ENCODE measurements at places on chromosomes 11 and 22. TPM values are rescaled to one million over a fixed set of nuclear protein-coding genes. Genes with fewer than 3 reads are reported as not detected.

DNA sequence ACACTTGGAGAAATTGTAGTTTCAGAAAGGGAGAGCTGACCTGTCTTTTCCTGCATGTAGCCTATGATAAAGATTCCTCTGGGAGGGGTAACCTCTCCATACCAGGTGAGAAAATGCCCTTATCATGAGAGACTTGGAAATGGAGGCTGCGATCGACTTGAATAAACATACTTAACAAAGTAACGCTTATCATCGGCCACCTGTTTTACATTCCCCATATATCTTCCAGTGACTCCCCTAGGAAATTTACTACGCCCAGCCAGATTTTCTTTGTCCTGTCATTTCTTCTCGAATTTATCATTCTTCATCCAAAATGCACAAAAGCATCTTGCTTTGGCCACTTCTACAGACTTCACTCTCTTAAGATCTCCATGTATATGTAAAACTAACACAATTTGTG is 143.5 kb downstream of the CCDC81 start:
- DNase-seq, result no peak
- no peak overlapping the region for H3K27ac ChIP-seq
- no peaks in the 10 kb centered on the region for H3K4me1 ChIP-seq
- H3K27me3 ChIP-seq, result peaks cover 2% of the 10 kb centered on the region

- no peak for DNase-seq
- H3K27me3 ChIP-seq, result no peaks in the 10 kb centered on the region
- no peak overlapping the region for H3K27ac ChIP-seq
- H3K4me1 ChIP-seq, result no peaks in the 10 kb centered on the region
- no peak overlapping the region for H3K4me3 ChIP-seq
Measured at GRCh38 chr11:27646051-27646818, 54.0 kb downstream of the BDNF start.

DNA sequence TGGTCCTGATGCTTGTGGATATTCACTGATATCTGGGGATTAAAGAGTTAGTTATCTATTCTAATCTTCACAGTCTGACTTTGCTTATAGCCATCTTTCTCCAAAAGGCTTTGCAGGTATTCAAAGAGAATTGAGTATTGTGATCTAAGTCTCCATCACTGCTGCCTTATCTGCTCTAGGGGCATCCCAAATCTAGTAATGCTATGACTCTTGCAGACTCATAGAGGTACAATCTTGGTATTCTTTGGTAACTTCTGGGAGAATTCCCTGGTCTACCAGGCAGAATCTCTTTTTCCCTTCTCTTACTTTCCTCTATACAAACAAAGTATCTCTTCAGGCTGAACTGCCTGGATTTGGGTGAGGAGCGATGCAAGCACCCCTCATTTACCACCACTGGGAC is 746.3 kb downstream of the JRKL start:
- no peaks in the 10 kb centered on the region for H3K36me3 ChIP-seq
- no peaks in the 10 kb centered on the region for H3K27me3 ChIP-seq
- H3K27ac ChIP-seq, result no peak overlapping the region
- no peak for DNase-seq
- H3K4me3 ChIP-seq, result no peak overlapping the region

DNA sequence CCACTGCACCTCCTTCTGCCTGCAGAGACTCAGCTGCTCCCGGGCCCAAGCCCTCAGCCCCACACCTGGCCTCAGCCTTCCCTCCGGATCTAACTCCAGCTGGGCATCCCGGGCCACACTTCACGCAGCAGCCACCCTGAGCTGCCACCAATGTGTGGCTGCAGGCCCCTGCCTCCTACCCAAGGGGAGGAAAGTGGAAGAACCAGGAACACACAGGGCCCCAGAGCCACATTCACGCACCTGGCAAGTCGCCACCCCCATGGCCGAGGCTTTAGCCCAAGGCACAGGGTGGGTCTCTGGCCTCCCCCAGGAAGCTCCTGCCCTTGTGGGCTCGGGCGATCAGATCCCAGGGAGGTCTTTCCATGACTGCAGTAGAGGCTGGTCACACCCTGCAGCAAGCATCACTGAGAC is 345.6 kb downstream of the CTTN start:
- no peak overlapping the region for H3K4me3 ChIP-seq
- H3K27me3 ChIP-seq, result peaks cover 5% of the 10 kb centered on the region
- H3K27ac ChIP-seq, result no peak overlapping the region
- peaks cover under 1% of the 10 kb centered on the region for H3K36me3 ChIP-seq

DNA sequence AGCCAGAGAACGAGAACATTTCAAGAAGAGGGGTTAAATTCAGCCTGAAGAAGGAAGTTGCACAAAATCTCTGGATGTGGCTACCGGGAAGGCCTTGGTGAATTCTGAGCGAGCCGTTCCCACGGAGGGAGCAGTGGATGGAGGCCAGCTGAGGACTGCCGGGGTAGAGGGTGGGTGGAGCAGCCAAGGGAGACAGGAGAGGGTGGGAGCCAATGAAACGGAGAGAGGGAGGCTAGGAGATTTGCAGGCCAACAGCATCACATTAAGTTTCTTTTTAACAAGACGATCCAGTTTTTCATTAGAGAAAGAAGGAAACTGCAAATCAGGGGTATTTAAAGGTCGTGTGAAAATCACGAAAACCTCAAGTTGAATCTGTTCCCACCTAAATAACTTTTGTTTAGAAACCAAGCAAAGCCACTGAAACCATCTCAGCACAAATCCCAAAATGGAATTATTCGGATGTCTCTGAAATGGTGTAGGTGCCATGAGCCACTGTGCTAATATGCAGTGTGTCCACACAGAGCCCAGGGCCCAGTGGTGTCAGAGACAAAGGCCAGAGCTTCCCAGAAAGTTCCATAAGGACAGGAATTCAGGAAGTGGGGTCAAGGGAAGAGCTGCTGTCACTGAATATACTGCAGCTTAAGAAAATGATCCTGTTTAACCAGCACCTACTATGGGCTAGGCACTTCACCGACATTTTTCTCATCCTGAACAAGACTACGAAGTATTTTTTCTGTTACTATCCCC is 59.7 kb upstream of the SLC35C1 start:
- no peak overlapping the region for H3K27ac ChIP-seq
- no peaks in the 10 kb centered on the region for H3K4me1 ChIP-seq
- H3K27me3 ChIP-seq, result peaks cover 9% of the 10 kb centered on the region
- no peak for DNase-seq

DNA sequence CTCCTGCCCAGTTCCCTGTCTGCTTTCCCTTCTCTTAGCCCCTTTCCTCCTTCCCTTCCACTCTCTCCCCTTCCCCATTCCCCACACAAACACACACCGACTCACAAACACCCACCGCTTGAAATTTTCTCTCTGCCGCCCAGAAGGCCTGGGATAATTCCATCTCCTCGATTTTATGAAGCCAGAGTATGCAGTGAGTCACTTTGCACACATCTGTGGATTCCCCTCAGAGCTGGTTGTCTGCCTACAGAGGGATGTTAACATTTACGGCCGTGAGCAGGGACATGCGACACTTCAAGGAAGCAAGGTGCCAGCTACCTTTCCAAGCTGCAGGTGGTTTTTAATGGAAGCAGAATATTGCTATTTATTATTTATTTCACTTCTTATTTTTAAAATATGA is 332.0 kb downstream of the TENM4 start:
- no peak for DNase-seq
- no peaks in the 10 kb centered on the region for H3K36me3 ChIP-seq
- peaks cover 5% of the 10 kb centered on the region for H3K27me3 ChIP-seq
- no peak overlapping the region for H3K27ac ChIP-seq
- no peak overlapping the region for H3K4me3 ChIP-seq

GRCh38 chr11:8017894-8018483 is 30.9 kb downstream of the EIF3F start:
- peak overlapping the region; percentile 86 for H3K4me3 ChIP-seq
- H3K4me1 ChIP-seq, result peaks cover 11% of the 10 kb centered on the region
- peak overlapping the region; percentile 84 for H3K27ac ChIP-seq
- peaks cover 28% of the 10 kb centered on the region for H3K27me3 ChIP-seq

- H3K27me3 ChIP-seq, result no peaks in the 10 kb centered on the region
- H3K4me1 ChIP-seq, result no peaks in the 10 kb centered on the region
- H3K36me3 ChIP-seq, result no peaks in the 10 kb centered on the region
- H3K27ac ChIP-seq, result no peak overlapping the region
- DNase-seq, result no peak
Measured at GRCh38 chr11:83970061-83970671, 684.0 kb upstream of the CCDC90B start.

DNA sequence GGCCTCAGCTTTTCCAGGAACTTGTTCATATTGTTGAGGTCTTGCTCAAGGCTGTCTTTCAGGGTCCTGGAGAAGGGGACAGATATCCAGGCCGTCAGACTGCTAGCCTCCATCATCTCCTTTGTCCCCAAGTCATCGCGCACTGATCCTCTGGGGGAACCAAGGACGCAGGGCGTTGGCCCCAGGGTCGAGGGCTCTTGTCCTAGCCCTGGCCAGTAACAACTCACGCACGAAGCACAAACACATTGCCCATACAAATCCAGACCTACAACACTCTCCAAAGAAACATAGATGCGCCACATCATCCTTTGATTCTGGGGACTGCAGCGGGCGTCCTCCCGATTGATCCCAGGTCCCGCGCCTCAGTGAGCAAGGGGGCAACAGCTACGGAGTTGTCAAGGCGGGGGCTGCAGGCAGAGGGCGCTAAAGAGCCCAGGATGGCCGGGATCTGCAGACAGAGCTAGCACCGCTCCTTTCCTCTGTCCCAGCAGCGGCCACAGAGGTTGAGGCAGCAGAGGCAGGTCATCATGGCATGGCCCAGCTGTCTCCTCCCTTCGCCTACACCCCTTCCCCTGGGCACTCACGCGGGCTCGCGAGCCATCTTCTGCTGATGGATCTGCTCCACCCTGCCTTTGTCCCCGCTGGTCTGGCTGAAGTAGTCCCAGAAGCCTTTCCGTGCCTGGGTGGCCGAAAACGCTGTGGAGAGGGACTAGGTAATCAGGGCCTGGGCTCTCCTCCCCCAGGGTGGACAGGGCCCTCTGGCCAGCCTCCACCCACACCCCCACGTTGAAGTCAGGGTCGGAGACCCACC is 472 bp downstream of the APOA5 start:
- peak overlapping the region; percentile 88 for H3K27ac ChIP-seq
- no peaks in the 10 kb centered on the region for H3K27me3 ChIP-seq
- peaks cover 27% of the 10 kb centered on the region for H3K4me1 ChIP-seq
- H3K36me3 ChIP-seq, result no peaks in the 10 kb centered on the region
- no peak overlapping the region for H3K4me3 ChIP-seq

GRCh38 chr11:11471201-11471600 is 118.2 kb upstream of the CSNK2A3 start:
- no peaks in the 10 kb centered on the region for H3K36me3 ChIP-seq
- no peak for DNase-seq

- no peak for DNase-seq
- no peak overlapping the region for H3K4me3 ChIP-seq
- no peaks in the 10 kb centered on the region for H3K27me3 ChIP-seq
Measured at GRCh38 chr22:41334215-41334614, 32.9 kb downstream of the ZC3H7B start.

- no peak for DNase-seq
- no peaks in the 10 kb centered on the region for H3K4me1 ChIP-seq
- no peak overlapping the region for H3K27ac ChIP-seq
- peaks cover 5% of the 10 kb centered on the region for H3K36me3 ChIP-seq
Measured at GRCh38 chr11:35363246-35363801, 56.0 kb downstream of the SLC1A2 start.

DNA sequence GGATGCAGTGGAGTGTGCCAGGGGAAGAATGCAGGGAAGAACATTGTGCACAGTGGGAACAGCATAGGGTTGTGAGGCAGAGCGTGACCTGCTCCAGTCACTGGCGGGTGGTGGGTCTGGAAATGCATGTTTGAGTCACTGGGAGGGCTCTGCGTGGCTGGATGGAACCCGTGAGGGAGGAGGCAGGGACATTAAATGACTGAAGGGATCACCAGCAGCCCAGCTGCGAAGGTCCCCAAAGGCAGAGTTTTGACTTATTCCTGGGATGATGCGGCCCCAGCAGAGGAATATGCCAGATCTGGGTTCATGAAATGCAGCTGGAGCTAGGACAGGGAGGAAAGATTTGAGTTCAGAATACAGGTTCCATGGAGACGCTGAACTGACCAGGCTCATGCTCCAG is 104.0 kb upstream of the FGF3 start:
- H3K27ac ChIP-seq, result no peak overlapping the region
- H3K36me3 ChIP-seq, result no peaks in the 10 kb centered on the region
- no peak overlapping the region for H3K4me3 ChIP-seq
- peaks cover 17% of the 10 kb centered on the region for H3K4me1 ChIP-seq
- no peak for DNase-seq

- H3K4me3 ChIP-seq, result no peak overlapping the region
- H3K36me3 ChIP-seq, result no peaks in the 10 kb centered on the region
- peaks cover 13% of the 10 kb centered on the region for H3K4me1 ChIP-seq
- H3K27ac ChIP-seq, result no peak overlapping the region
- peaks cover 31% of the 10 kb centered on the region for H3K27me3 ChIP-seq
Measured at GRCh38 chr11:134580610-134580975, 168.6 kb upstream of the B3GAT1 start.

GRCh38 chr22:20107951-20108756 is 7.8 kb upstream of the RANBP1 start:
- no peaks in the 10 kb centered on the region for H3K27me3 ChIP-seq
- H3K27ac ChIP-seq, result peak overlapping the region; percentile 68
- no peak overlapping the region for H3K4me3 ChIP-seq

NXPE1 gene
- polyA plus RNA-seq, result not detected

OPCML gene
- polyA plus RNA-seq, result not detected

SLC7A4 gene
- polyA plus RNA-seq, result 1.2 TPM

TSKU gene
- not detected for polyA plus RNA-seq

UBQLNL gene
- polyA plus RNA-seq, result not detected

HNRNPUL2 gene
- polyA plus RNA-seq, result 3.0 TPM

Measured in naive thymus-derived CD8-positive, alpha-beta T cell (primary cell).